ENCODE measurements at places on chromosomes 11 and 22.

- DNase-seq, result no peak
Measured at GRCh38 chr11:63573881-63574855, 11.0 kb upstream of the PLAAT2 start.

GRCh38 chr11:86587264-86588193 lies 84.9 kb downstream of the ME3 start:
- DNase-seq, result no peak

DNA sequence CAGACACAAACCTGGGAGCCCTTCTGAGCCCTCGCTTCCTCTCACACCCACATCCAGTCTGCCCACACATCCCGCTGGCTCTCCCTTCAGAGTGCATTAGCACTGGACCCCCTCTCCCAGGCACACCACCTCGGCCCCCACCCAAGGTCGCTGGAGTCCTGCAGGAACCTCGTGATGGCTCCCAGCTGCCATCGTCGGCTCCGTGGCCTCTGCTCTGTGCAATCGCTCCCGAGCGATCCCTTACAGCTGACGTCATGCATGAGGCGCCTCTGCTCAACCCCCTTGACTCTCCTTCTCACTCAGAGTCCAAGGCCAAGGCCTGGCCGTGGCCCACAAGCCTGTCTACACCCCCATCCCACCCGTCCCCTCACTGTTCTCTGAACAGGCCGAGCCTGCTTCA lies 183.9 kb downstream of the EFCAB6 start:
- DNase-seq, result no peak

DNA sequence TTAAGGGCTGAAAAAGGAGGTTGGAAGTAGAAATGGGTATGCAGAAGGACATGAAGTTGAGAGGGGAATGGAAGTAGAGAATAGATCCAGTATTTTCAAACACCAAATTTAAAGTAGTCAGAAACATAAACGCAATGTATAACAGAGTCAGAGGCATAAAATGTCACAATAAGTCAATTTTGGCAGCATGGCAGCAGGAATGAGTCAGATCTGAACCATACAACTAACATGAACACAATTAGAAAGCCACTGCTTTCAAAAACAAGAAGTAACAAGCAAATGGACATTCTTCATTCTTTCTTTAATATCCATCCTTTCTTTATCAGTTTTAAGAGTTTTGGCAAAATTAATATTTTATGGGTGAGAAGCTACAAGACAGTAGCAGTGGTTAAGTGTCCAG lies 2.5 kb downstream of the CHORDC1 start:
- no peak for DNase-seq

DNA sequence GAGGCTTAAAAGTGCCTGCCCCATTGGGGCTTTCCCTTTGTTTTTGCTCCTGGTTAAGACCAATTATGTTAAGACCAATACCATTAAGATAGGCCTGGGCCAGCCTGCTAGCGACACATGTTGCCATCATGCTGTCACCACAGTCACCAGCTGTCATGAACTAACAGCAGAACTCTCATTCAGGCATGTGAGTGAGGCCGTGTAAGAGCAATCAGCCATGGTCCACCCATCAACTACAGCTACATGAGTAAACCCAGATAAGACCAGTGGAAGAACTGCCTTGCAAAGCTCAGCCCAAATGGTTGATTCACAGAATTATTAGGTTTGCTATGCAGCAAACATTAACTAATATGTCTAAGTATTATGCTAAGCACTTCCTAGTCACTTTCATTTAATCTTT lies 19.9 kb downstream of the GLYAT start:
- no peak for DNase-seq

- no peak for DNase-seq
Measured at GRCh38 chr22:41524251-41524661, 20.0 kb downstream of the POLR3H start.

GRCh38 chr11:127074151-127074761 lies 73.7 kb upstream of the KIRREL3 start:
- no peak for DNase-seq

GRCh38 chr11:122441666-122442035 lies 213.9 kb upstream of the UBASH3B start:
- peak; percentile 28 for DNase-seq

DNA sequence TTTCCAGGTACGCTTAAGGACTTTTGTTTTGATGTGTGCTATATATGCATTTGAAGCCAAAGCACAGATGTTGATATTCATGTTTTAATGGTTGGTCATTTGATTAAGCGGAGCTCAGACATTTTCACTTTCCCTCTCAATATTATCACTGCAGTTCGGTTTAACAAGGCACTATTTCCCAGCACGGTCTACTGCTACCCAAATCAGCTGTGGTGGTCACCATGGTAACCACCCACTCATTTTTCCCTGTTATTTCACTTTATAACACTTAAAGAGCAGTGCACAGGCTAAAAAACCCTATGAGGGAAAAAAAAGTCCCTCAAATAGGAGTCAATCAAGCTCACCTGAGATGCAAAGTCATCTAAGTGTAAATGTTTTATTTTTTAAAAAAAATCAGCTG lies 439.6 kb upstream of the CCDC90B start:
- DNase-seq, result peak; percentile 10

DNA sequence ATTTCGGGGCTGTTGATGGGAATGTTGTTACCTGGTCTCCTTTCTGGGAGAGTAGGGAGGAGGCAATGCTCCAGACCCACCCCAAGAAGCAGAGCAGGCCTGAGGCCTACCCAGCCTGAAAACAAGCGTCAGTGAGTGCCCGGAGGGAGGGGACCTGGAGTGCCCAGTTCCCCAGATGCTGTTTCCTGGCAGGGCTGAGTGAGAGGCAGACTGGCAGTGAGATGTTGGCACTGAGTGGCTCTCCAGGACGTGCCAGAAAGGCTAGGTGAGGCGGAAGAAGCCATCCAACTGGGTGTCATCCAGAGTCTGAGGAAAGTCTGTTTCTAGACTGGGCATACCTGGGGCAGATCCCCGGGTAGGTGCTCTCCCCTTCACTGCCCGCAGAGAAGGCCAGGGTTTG lies 1.3 kb downstream of the POU2F3 start:
- DNase-seq, result no peak

GRCh38 chr11:73009972-73010371 lies 132.1 kb downstream of the FCHSD2 start:
- DNase-seq, result no peak

DNA sequence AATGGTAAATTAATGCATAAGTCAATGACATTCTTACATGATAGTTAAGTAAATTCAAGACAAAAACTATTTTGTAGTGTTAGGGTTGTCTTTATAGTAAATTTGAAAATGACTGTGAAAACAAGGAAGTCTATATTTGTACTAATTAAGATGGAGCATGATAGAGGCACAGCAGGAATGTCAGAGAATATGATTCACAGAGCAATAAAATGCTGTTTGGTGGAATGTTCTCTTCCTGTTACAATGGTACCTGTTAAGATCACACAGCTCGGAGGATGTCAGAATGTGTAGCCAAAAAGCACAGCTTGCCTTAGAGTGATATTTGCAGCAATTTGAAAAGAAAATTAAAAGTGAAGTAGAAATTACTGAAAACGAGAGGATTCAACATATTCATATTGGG lies 2339.7 kb upstream of the RAG2 start:
- no peak for DNase-seq

DNA sequence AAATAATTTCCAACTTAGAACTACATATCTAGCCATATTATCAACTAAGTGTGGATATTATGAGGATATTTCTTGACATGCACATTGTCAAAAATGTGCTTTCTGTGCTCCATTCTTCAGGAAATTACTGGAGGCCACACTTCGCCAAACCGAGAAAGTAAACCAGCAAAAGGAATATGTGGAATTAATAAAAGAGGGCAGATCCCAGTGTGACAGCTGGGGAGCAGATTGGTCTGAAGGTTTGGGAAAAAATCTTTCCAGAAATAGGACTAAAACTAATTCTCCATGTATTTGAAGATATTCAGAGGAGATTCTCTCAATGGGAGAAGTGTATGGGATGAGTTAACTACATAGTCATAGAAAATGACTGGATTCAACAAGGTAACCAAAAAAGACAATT lies 546.9 kb upstream of the API5 start:
- DNase-seq, result no peak

- DNase-seq, result no peak
Measured at GRCh38 chr11:18264035-18264434, 2.0 kb upstream of the SAA1 start.

DNA sequence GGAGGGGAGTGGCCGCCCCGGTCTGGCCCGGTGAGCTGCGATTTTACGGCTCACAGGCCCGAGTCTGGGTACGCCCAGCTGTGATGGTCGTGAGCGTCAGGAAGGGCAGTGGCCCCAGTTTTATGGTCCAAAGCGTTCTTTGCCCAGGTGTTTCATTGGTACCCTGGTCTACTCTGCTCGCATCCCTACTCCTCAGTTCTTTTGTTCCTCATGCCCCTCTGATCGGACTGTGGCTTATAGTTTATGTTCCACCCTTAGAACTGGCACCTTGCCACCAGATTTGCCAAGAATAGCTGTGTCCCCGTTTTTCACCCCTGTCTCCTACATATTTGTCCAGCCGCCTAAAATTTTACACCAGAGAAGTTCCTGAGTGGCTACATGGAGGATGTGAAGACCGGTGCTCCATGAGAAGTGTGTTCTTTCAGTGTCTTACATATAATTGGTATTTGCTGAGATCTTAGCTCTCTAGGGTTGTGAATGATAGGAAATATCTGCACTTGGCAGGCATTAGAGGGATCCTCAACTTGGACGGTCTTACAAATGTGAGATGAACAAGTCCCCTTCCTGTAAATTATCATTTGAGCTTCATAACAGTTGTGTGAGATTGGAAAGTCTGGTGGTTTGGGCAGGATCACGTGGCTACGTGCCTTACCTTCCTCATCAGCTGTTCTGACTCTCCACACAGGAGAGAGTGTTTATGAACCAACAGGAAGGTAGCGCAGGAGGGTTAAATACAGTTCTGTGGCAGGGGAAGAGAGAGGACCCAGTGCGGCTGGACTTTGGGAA lies 1.1 kb downstream of the PANX1 start:
- DNase-seq, result no peak

DNA sequence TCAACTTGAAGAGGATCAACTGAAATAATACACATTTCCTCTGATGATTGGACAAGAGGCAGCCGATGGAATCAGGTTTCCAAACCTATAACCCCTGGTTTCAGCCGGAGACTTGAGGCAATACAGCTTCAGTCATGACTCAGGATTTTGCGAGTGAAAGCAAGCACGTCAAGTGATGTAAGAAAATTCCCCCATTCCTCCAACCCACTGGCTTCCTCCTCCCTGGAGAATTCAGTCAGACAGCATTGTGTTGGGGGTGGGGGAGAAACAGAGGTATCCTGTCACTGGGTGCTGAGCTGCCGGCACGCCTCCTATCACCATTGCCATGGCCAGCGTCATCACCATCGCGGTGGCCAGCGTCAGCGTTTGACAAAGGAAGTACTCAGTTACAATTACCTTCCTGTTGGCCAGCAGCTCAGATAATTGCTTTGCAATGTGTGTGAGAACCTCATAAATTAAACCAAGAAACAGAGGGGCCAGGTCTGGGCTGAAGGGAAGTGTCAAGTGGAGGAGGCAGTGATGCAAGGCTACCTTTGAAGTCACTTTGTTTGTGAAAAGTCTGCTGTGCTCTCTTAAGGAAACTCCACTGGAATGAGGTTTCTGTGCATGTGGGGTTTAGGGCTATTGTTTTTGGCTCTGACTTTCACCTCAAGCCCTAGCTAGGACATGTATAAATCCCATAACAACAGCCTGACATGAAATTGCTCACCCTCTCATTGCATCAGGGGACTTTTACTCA lies 50.2 kb downstream of the LIF start:
- DNase-seq, result no peak

- no peak for DNase-seq
Measured at GRCh38 chr11:116736763-116737162, 36.0 kb downstream of the BUD13 start.

DNA sequence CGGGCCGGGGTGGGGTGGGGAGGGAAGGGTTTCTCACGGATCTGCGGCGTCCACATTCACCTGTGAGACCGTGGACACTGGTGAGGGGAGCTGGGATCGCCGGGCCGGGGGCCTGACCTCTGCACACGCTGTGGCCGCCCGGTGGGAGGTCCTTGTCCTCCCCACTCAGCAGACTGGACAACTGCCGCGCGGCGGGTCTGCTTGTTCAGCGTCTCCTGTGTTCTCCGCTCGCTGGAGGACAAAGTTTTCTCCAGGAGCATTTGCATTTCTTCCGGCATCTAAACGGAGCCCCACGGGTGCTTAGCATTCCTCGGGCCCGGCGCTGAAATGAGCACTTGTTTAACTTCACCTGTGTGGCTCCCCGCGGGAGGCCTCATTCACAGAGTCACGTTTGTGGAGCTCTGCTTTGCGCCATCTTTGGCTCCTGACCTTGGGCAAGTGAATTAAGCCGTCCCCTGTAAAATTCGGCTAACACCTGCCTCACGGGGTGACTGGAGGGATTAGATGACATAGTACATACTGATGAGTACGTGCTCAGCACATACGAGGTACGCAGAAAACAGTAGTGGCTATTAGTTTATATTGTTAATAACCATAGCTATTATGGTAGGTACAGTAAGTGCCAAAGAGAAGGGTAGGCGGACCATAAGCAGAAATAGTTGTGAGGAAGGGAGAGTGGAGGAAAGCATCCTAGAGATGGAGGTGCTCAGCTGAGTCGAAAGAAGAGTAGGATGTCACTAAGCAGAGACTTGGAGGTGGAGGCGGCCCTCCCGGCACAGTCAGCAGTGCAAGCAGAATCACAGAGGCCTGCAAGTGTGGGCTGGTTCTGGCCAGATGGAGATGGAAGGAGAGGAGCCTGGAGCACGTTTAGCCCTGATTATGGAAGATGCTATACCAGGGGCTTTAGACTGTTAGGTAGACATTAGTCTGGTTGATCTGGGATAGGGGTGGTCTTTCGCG lies 885 bp downstream of the TRMU start:
- DNase-seq, result no peak
